ENCODE measurements at places on chromosomes 3 and 15. TPM values are rescaled to one million over a fixed set of nuclear protein-coding genes. Genes with fewer than 3 reads are reported as not detected.
A peak's percentile ranks its signal among the peaks of the same experiment; 100 is the strongest.

GRCh38 chr3:178059119-178059518, 477.1 kb upstream of the KCNMB2 start:
- DNase-seq, result no peak
- H3K4me3 ChIP-seq, result no peak overlapping the region
- H3K4me1 ChIP-seq, result no peaks in the 10 kb centered on the region
- H3K36me3 ChIP-seq, result no peaks in the 10 kb centered on the region

GRCh38 chr3:197270558-197271317, 27.7 kb downstream of the DLG1 start:
- H3K27me3 ChIP-seq, result no peaks in the 10 kb centered on the region
- no peak overlapping the region for H3K4me3 ChIP-seq
- no peak overlapping the region for H3K27ac ChIP-seq

Gene ARHGAP31
- polyA plus RNA-seq, result 3.5 TPM

DNA sequence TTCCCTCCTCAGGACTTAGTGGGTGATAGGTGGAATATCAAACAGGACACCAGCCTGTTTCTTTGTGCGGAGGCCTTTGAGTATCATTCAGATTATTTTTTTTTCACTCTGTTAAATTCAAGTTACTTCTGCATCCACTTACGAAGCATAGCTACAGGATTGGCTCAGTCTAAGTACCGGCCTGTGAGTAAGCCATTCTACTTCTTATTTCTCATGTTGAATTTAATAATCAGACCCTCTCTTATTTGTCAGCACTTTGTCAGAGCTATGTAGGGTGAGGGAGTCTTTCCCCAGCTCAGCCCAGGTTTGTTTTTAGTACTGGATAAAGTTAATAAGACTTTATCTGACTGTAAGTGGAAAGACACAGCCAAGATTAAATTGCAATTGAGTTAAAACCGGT, 54.7 kb downstream of the ITPR1 start:
- H3K27ac ChIP-seq, result peak overlapping the region; percentile 10
- no peaks in the 10 kb centered on the region for H3K27me3 ChIP-seq
- no peak for DNase-seq
- H3K36me3 ChIP-seq, result peaks cover 16% of the 10 kb centered on the region
- no peak overlapping the region for H3K4me3 ChIP-seq
- H3K4me1 ChIP-seq, result no peaks in the 10 kb centered on the region

Gene TMEM42
- polyA plus RNA-seq, result 28.7 TPM

DNA sequence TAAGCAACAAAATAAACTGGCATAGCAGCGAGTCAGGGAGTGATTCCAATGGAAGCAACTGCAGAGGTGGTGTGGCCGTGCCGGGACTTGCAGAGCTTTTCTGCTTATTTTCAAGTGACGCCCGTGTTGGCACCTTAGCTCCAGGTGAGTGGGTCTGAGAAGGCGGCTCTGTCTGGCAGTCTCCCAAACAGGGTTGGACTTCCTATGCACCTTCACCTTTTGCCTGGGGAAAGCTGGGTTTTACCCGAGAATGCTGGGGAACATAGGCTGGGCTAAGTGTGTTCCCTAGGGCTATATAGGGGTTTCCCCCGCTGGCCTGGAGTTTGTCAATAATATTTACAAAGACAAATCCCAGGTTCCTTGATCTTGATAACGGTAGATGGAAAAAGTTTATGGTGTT, 179.9 kb upstream of the TBL1XR1 start:
- H3K36me3 ChIP-seq, result no peaks in the 10 kb centered on the region
- peaks cover 22% of the 10 kb centered on the region for H3K4me1 ChIP-seq
- no peak for DNase-seq
- no peak overlapping the region for H3K27ac ChIP-seq
- no peaks in the 10 kb centered on the region for H3K27me3 ChIP-seq

Gene HRG
- polyA plus RNA-seq, result not detected

Gene CRABP1
- not detected for polyA plus RNA-seq

Gene PLSCR4
- polyA plus RNA-seq, result not detected
